Stimulated activated CD4-positive, alpha-beta T cell treated with anti-CD3 and anti-CD28 coated beads, Interleukin-1b, Interleukin-23, amount 100 ng/mL, for 1 hour (primary cell): ENCODE measurements at places on chromosomes 3 and 15.

DNA sequence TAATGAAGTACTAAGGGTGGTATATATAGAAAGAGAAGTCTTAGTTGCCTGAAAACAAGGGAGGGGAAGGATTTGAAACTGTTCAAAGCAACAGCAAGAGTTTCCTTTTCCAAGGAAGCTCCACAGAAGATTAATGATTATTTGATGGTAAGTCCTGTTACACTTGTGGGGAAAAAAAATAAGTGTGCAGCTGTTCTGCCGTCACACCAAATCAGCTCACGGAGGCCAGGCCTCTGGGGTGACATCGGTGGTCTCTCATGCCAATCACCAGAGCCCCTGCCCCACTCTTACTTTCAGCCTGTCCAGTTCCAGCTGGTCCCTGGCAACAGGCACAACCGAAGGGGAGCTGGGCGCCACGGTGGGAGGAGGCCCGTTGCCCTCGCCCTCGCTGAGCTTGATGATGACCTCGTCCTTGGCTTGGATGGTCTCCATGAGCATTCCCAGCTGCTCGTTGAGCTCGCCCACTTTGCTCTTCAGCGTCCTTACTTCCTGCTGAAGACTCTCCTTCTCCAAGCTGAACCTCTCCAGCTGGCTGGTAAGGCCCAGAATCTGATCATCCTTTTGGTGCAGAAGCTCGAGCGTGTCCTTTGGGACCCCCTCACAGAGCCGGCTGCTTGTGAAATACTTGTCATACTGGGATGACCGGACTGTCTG lies 53.5 kb downstream of the TBC1D2B start:
- no peak for DNase-seq

DNA sequence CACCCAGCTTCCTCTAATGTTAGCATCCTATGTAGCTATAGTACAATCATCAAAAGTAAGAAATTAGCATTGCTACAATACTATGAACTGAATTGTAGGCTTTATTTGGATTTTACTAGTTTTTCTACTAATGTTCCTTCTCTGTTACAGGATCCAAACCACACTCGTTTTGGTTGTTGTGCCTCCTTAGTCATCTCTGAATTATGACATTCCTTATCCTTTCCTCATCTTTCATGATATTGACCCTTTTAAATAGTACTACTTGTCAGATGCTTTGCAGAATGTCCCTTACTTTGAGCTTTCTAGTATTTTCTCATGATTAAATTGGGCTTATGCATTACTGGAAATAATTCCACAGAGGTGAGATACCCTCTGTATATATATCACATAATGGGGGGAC lies 265.4 kb downstream of the VPS13C start:
- DNase-seq: no peak

DNA sequence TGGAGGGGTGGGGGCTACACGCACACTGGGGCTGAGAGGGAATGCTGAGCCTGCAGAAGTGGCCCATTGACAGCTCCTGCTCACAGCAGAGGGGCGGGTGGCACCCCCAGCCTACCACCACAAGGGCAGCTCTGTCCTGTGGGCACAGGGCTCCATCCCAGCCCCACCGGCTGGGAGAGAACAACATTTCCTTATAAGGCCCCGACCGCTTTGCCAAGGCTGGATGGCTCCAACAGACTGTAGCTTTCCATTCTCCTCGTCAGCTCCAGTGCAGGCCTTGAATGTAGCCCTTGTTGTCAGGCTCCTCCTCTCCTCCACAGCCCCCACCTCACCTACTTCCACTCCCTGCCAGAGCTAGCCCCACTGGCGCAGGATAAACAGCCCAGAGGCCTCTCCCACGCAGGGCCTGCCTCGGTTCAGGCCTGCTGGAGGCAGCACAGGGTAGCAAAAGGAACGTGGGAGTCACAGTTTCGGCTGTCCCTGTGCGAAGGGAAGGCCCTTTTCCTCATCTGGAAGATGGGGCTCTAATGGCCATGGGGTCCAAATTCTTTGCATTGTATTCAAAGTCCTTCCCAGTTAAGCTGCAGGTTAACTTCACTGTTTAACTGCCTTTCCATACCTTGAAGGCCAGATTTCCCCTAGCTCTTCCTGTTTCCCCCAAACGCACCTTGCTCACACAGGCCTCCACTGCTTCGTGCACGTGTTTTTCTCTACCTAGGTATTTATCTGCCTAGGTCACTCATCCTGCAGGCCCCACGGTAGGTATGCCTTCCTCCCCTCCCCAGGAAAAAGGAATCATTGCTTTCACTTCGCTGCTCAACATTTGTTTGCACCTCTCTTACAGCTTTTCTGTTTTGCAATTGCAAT lies 101.6 kb upstream of the LPP start:
- no peak for DNase-seq

GRCh38 chr3:30696403-30696819 lies 90.0 kb downstream of the TGFBR2 start:
- DNase-seq: no peak

- no peak for DNase-seq
Measured at GRCh38 chr15:64082757-64083156, 10.9 kb downstream of the CIAO2A start.

- no peak for DNase-seq
Measured at GRCh38 chr3:114834175-114834940, 312.7 kb downstream of the ZBTB20 start.
